ENCODE measurements at places on chromosomes 12 and 14. TPM values are rescaled to one million over a fixed set of nuclear protein-coding genes. Genes with fewer than 3 reads are reported as not detected.

The GSC gene
- total RNA-seq, result not detected

The MANSC4 gene
- total RNA-seq, result not detected

The REC8 gene
- total RNA-seq, result 2.9 TPM

The NR4A1 gene
- total RNA-seq, result 22.0 TPM

The SH2B3 gene
- total RNA-seq, result 63.3 TPM

The BDKRB2 gene
- total RNA-seq, result 0.32 TPM

The OR4K5 gene
- total RNA-seq, result not detected

The FOXG1 gene
- total RNA-seq, result not detected

The CARMIL3 gene
- total RNA-seq, result not detected

The RFX4 gene
- not detected for total RNA-seq

The CCDC175 gene
- not detected for total RNA-seq

The FAM181A gene
- not detected for total RNA-seq

The RPS26 gene
- total RNA-seq, result 2,313 TPM

The ZBTB1 gene
- 40.3 TPM for total RNA-seq

The MMP14 gene
- total RNA-seq, result 238 TPM

The TXNDC16 gene
- total RNA-seq, result 5.8 TPM

The CABP1 gene
- total RNA-seq, result 0.81 TPM

All from cardiac atrium fibroblast (primary cell).